Stimulated activated CD8-positive, alpha-beta memory T cell treated with anti-CD3 and anti-CD28 coated beads, Interleukin-4, amount 100 ng/mL, for 24 hours (primary cell): ENCODE measurements at places on chromosomes 12 and 14.

- DNase-seq = peak; percentile 47
These were observed 2.5 kb downstream of the USP44 start for GRCh38 chr12:95548539-95549391.

DNA sequence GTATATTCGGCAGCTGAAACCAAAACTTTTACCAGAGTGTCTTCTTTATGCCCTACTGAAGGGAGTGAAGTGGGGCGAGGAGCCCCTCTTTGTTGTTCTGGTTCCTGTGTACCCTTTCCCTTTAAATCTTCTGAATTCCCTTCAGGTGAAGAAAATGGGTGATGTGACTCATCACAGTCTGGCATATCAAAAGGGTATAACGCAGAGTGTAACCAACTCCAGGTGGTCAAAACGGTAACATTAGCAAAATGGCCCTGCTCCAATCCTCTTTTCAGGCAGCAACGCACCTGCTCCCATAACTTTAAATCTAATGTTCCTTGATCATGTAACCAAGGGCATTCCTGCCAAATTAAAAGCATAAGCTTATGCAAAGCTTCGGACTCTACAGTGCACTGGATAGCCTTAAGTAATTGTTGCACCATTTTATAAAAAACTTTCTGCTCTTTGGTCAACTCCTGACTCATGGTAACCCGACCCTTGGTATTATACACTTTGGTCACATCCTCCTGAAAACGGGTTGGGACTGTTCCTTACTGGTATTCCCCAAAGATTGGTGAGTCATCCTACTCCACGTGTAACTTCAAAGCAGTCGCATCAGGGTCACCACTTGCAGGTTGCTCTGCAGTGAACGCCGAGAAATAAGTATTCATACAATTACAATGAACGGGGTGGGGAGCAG lies 83.1 kb downstream of the KCNMB4 start:
- no peak for DNase-seq

DNA sequence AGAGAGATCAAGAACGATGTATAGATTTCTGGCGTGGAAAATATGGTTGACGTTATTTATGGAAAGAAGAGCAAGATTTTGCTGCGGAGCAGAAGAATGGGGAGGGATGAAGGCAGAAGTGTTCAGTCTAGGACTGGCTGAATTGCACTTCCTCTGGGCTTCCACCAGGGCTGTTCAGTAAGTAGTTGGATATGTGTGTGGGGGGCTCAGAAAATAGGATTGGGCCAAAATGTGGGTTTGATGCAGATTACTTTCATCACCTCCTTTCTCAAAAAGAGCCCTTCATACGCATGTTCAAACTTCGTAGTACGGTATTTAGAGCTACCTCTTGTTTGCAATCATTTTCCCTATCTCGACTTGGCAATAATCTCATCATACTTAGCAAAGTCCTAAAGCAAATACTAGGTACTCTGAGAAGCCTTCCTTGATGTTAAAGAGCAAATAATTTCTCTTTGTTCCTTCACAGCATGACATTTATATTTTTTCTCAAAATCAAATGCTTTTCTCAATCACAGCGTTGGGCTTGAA lies 349.4 kb downstream of the NELL2 start:
- DNase-seq = no peak

- no peak for DNase-seq
These were observed 244.1 kb downstream of the AEBP2 start for GRCh38 chr12:19683178-19683927.

- DNase-seq = no peak
These were observed 27.4 kb downstream of the DNM1L start for GRCh38 chr12:32706335-32707024.

GRCh38 chr12:65611396-65611795 lies 212.9 kb upstream of the HMGA2 start:
- DNase-seq = no peak

DNA sequence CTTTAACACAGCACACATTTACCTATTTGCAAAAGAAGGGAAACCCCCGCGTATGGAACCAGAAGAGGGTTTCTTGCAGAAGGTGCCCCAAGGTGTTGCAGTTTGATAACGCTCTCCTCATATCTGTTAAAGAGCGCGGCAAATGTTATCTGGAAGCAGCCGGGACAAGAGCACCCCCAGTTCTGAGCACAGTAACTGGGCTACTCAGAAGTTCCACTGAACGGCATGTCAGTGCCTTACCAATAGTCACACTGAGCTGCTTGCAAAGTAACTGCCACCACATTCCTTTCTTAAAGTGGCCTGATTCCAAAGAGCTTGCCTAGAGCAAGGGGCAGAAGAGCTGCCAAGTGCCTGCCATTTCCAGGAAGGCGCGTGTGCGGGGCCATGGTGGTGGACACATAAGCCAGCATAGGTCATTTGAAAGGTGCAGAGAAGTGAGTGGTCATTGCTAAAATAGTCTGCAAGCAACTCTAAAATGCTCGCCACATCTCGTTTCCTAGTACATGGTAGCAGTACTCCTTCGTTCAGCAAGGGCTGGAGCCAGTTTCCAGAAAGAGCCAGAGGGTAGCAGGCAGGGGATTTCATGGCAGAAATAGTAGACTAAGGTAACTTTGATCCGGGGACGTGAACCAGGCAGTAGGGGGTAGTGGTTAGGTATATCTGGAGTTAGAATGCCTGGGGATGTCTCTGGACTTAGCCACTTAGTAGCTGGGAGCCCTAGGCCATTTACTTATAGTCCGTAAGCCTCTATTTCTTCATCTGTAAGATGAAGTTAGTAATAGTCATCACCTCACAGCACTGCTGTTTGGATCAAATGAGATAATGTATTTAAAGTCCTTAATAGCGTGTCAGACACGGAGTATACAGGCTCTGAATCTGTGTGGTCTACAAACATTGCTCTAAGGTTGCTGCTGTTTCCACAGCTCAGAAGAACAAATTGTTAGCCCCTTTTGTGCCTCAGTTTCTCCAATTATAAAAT lies 37.6 kb downstream of the SPTB start:
- DNase-seq = no peak

DNA sequence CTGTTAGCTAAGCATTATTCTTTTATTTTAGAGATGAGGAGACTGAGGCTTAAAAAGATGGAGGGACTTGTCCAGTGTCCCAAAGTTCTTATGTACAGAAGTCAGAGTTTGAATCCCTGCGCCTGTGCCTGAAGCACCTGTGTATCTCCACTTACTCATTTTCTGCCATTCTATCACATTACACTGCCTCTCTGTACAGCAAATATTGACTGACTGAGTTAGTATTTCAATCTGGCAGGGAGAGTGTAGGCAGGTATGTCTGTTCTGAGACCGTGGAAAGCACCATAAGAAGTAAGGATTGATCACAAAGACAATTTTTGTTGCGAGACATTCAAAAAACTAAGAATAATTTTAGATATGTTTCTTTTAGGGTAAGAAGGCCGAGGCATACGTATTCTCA lies 162.7 kb downstream of the KITLG start:
- DNase-seq = no peak

DNA sequence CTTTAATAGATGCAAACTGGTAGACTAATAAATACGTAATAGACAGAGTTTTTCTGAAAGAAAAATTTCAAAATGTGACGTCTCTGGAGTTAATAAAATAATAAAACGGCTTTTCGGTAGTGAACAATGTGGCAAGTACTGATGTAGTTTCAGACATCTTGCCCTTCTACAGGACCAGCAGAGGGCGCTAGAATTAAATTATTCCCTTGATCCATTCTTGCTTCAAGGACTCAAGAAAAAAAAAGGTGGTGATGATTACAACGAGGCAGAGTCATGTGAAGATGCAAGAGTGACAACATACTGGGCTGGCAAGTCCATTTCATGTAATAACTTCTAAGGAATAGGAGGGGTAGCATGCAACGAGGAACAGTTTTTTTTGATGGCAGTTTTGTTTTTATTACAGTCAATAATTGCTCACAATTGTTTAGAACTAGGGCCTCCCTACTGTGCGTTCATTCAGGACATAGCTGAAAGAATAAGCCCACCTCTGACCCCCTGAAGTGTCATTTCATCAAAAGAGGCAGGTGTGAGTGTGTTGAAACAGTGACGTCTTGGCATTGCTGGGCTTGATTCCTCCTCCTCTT lies 101.0 kb upstream of the GZMB start:
- DNase-seq = no peak
